Activated naive CD8-positive, alpha-beta T cell treated with anti-CD3 and anti-CD28 coated beads, Interleukin-2, amount 10 ng/mL, durations not matched to agents 7 days and 5 days (primary cell): ENCODE measurements at places on chromosomes 12 and 14. TPM values are rescaled to one million over a fixed set of nuclear protein-coding genes. Genes with fewer than 3 reads are reported as not detected.

Gene MVK
- total RNA-seq = 22.6 TPM

Gene OR4E2
- total RNA-seq = not detected

Gene DACT1
- 0.65 TPM for total RNA-seq

Gene LBHD2
- total RNA-seq = not detected

Gene BDKRB1
- total RNA-seq = not detected

Gene TAS2R9
- not detected for total RNA-seq

GRCh38 chr12:93530358-93530757 lies 42.1 kb upstream of the SOCS2 start:
- peak overlapping the region; percentile 44 for H3K4me3 ChIP-seq
- peaks cover 10% of the 10 kb centered on the region for H3K4me1 ChIP-seq
- peak overlapping the region; percentile 72 for H3K27ac ChIP-seq
- H3K27me3 ChIP-seq = no peaks in the 10 kb centered on the region
- DNase-seq = no peak

GRCh38 chr14:66696326-66696725 lies 188.4 kb downstream of the GPHN start:
- H3K27me3 ChIP-seq = no peaks in the 10 kb centered on the region
- peaks cover 1% of the 10 kb centered on the region for H3K4me1 ChIP-seq
- no peak for DNase-seq
- no peak overlapping the region for H3K4me3 ChIP-seq
- H3K27ac ChIP-seq = no peak overlapping the region
- peaks cover 7% of the 10 kb centered on the region for H3K36me3 ChIP-seq

GRCh38 chr12:110744151-110744571 lies 1.5 kb upstream of the PPP1CC start:
- peak overlapping the region; percentile 47 for H3K27ac ChIP-seq
- DNase-seq = no peak
- H3K27me3 ChIP-seq = no peaks in the 10 kb centered on the region
- H3K4me1 ChIP-seq = peaks cover 23% of the 10 kb centered on the region

DNA sequence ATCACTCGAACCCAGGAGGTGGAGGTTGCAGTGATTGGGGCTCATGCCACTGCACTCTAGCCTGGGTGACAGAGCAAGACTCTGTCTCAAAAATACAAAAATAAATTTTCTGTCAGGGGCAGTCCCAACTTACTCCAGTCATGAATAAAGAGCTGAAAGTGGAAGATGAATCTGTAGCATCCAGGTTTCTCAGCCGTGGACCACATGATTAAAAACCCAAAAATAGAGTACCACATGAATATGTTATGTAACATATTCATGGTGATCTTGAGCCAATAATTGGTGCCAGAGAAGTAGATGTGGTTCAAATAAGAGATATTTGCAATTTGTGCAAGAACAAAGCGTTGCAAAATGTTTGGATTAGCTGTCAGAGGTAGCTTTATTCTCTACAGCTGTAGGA lies 23.1 kb downstream of the SPIC start:
- H3K4me3 ChIP-seq = no peak overlapping the region
- peaks cover 10% of the 10 kb centered on the region for H3K27me3 ChIP-seq
- H3K4me1 ChIP-seq = no peaks in the 10 kb centered on the region
- H3K36me3 ChIP-seq = no peaks in the 10 kb centered on the region

DNA sequence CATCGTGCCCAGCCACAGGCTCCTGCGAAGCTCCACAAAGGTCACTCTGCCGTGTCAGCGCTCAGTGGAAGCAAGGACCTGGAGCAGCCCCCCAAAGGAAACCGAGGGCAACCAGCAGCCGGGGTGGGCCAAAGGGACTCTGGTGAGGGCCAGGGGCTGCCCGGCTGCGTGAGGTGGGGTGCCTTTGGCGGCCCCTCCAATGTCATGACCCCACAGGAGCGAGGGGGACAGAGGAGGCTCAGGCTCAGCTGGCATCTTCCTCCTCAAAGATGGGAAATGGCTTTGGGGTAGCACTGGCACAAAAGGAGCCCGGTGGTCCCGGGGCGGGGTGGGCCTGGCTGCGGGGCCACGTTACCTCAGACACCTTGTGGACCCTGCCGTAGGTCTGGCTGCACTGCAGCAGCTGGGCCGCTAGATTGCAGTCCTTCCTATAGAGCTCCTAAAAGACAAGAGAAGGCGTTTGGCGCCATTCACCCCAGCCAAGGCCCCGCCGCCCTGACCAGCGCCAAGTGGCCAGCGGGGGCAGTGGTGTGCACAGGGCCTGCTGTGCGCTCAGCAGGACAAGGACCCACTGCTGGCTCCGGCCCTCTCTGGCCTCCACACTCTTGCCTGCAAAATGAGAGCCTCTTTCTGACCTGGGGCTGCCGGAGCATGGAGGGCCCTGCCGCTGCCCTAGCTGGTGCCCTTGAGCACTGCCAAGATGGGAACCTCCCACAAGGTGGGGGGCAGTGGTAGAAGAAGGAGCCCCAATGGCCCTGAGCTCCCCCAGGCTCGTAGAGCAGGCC lies 46.9 kb downstream of the BEGAIN start:
- peak; percentile 28 for DNase-seq
- no peak overlapping the region for H3K27ac ChIP-seq
- H3K36me3 ChIP-seq = no peaks in the 10 kb centered on the region
- H3K4me3 ChIP-seq = no peak overlapping the region

- no peak overlapping the region for H3K4me3 ChIP-seq
- H3K27ac ChIP-seq = no peak overlapping the region
These were observed 31.1 kb upstream of the MAP1LC3B2 start for GRCh38 chr12:116528065-116528464.

GRCh38 chr14:50778721-50779483 lies 52.1 kb downstream of the NIN start:
- peak overlapping the region; percentile 32 for H3K27ac ChIP-seq
- H3K27me3 ChIP-seq = no peaks in the 10 kb centered on the region
- peaks cover 22% of the 10 kb centered on the region for H3K4me1 ChIP-seq
- no peak overlapping the region for H3K4me3 ChIP-seq
- DNase-seq = no peak

GRCh38 chr12:115335594-115335993 lies 651.6 kb upstream of the TBX3 start:
- DNase-seq = no peak
- no peaks in the 10 kb centered on the region for H3K4me1 ChIP-seq
- H3K4me3 ChIP-seq = no peak overlapping the region
- H3K36me3 ChIP-seq = no peaks in the 10 kb centered on the region
- no peaks in the 10 kb centered on the region for H3K27me3 ChIP-seq

DNA sequence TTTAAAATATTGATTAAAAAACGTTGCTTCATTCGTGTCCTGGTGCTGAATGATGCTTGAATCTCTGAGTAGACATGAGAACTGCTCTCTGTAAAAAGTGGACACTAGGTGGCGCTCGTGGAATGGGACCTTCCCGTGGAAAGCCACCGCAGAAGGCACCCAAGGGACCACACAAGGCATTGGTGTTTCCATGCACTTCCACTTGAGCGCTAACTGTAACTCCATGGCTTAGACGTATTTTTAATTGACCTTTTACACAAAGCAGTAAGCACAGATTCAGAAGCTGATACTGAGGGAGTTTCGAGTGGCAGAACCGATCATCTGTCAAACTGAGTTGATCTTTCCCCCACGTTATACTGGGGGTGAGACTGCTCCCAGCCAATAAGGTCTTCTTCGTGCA lies 135.3 kb downstream of the PRKCH start:
- peak overlapping the region; percentile 41 for H3K4me3 ChIP-seq
- peak overlapping the region; percentile 74 for H3K27ac ChIP-seq
- DNase-seq = no peak
- peaks cover 73% of the 10 kb centered on the region for H3K36me3 ChIP-seq
- peaks cover 81% of the 10 kb centered on the region for H3K4me1 ChIP-seq

GRCh38 chr14:20986811-20987210 lies 3.0 kb upstream of the METTL17 start:
- H3K4me3 ChIP-seq = no peak overlapping the region
- H3K36me3 ChIP-seq = peaks cover 5% of the 10 kb centered on the region
- DNase-seq = no peak
- H3K4me1 ChIP-seq = peaks cover 14% of the 10 kb centered on the region
- H3K27ac ChIP-seq = no peak overlapping the region

- peaks cover 67% of the 10 kb centered on the region for H3K36me3 ChIP-seq
- H3K4me1 ChIP-seq = peaks cover 2% of the 10 kb centered on the region
- H3K27ac ChIP-seq = no peak overlapping the region
- DNase-seq = no peak
- no peak overlapping the region for H3K4me3 ChIP-seq
These were observed 52.6 kb downstream of the SEC23A start for GRCh38 chr14:39050389-39050788.

GRCh38 chr14:75626863-75627262 lies 33.8 kb downstream of the ERG28 start:
- H3K27ac ChIP-seq = no peak overlapping the region
- no peaks in the 10 kb centered on the region for H3K4me1 ChIP-seq
- no peaks in the 10 kb centered on the region for H3K27me3 ChIP-seq
- H3K4me3 ChIP-seq = no peak overlapping the region
- DNase-seq = no peak

GRCh38 chr12:115384391-115384790 lies 700.4 kb upstream of the TBX3 start:
- H3K36me3 ChIP-seq = no peaks in the 10 kb centered on the region
- DNase-seq = no peak
- H3K27ac ChIP-seq = no peak overlapping the region

DNA sequence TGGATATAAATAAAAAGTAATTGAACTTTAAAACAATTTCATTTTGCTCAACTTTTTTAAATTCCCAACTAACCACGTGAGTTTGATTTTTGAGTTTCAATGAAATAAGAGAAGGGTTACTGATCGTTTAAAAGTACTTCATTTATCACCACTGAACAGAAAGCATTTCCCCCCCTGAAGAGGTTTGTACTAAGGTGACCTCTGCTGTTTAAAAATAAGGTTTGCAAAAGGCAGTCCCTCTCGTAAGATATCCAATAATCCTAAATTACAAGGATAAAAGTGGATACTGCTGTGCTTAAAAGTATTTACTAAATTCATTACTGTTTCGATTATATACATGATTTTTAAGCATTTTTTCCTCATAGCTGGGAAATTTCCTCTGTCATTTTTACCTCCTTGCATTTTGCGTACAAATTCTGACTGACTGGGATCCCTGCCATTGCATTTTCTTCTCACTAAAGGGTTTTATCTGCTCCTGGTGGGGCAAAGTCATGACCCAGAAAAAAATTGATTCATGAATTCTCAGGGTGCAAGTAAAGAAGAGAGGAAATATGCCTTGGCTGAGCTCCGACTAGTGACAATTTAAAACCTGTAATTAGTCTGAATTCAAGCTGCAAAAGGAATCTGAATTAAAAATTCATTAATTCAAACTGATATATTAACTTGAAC lies 463.8 kb downstream of the PRKD1 start:
- H3K27me3 ChIP-seq = no peaks in the 10 kb centered on the region
- no peak overlapping the region for H3K4me3 ChIP-seq
- DNase-seq = no peak
- H3K4me1 ChIP-seq = no peaks in the 10 kb centered on the region
- H3K27ac ChIP-seq = no peak overlapping the region
- no peaks in the 10 kb centered on the region for H3K36me3 ChIP-seq

- no peaks in the 10 kb centered on the region for H3K4me1 ChIP-seq
- no peak for DNase-seq
- no peak overlapping the region for H3K27ac ChIP-seq
- H3K36me3 ChIP-seq = peaks cover 14% of the 10 kb centered on the region
- H3K27me3 ChIP-seq = no peaks in the 10 kb centered on the region
These were observed 17.1 kb downstream of the MRPL42 start for GRCh38 chr12:93484315-93484981.

DNA sequence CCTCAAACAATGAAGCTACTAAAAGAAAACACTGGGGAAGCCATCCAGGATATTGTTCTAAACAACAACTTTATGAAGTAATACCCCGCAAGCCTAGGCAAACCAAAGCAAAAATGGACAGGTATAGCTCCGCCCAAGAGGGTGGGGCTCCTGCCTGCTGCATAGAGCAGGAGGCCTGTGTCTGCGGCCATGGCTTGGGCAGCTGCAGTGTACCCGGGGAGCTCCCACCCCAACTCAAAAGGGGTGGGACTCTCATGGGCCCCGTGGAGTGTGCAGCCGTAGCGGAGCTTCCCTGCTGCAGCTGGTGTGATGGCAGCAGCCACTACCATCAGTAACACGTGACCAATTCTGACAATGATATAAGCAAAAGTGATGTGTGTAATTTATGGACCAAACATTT lies 264.2 kb upstream of the KITLG start:
- no peaks in the 10 kb centered on the region for H3K4me1 ChIP-seq
- H3K27ac ChIP-seq = no peak overlapping the region
- no peaks in the 10 kb centered on the region for H3K36me3 ChIP-seq
- no peak for DNase-seq

GRCh38 chr14:21385188-21385904 lies 1.5 kb upstream of the SUPT16H start:
- peak overlapping the region; percentile 100 for H3K27ac ChIP-seq
- peaks cover 31% of the 10 kb centered on the region for H3K36me3 ChIP-seq
- H3K4me1 ChIP-seq = peaks cover 29% of the 10 kb centered on the region
- DNase-seq = no peak
- peak overlapping the region; percentile 100 for H3K4me3 ChIP-seq
- no peaks in the 10 kb centered on the region for H3K27me3 ChIP-seq

- peaks cover 12% of the 10 kb centered on the region for H3K4me1 ChIP-seq
- H3K27me3 ChIP-seq = no peaks in the 10 kb centered on the region
- H3K4me3 ChIP-seq = no peak overlapping the region
- H3K27ac ChIP-seq = no peak overlapping the region
These were observed 56.4 kb downstream of the MON2 start for GRCh38 chr12:62522984-62523383.

- H3K36me3 ChIP-seq = peaks cover 44% of the 10 kb centered on the region
- H3K27ac ChIP-seq = peak overlapping the region; percentile 99
- H3K27me3 ChIP-seq = no peaks in the 10 kb centered on the region
- H3K4me3 ChIP-seq = peak overlapping the region; percentile 98
- DNase-seq = peak; percentile 53
These were observed 9.0 kb downstream of the BCL11B start for GRCh38 chr14:99262977-99263448.

DNA sequence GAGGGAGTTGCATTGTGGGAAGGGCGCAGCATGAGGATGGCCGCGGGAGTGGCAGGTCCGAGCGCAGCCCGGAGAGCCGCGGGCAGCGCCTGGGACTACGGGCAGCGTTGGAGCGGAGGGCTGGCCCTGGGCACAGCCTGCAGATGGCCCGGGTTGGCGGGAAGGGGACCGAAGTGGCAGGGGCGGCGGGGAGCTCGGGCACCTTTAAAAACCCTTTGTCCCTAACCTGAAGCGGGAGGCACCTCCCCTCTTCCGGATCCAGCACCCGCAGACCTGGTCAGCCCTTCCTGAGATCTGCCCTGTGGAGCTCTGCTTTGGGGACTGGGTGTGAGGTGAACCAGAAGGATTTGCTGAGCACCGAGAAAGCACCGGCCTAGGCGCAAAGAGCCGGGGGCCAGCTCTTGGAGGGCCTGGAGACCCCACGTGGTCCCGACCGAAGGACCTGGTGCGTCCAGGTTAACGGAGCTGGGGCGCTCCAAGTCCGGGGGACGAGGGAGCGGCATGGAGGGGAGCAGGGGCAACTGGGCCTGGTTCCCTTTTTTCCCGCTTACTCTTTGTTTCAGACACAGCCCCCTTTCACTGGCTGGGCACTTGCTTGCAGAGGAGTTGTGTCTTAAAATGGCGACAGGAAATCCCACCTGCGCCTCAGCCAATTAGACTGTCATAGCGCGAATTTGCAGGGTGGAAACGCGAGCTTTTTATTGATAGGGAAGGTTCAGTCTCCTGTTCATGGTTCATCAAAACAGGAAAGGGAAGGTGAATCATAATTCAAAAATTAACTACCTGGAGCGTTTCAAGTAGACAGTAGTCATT lies 792 bp upstream of the SLC38A1 start:
- peak; percentile 76 for DNase-seq
- peaks cover 21% of the 10 kb centered on the region for H3K36me3 ChIP-seq
- H3K27ac ChIP-seq = no peak overlapping the region

- no peaks in the 10 kb centered on the region for H3K27me3 ChIP-seq
- DNase-seq = no peak
- H3K36me3 ChIP-seq = peaks cover 48% of the 10 kb centered on the region
- H3K27ac ChIP-seq = no peak overlapping the region
- H3K4me3 ChIP-seq = no peak overlapping the region
These were observed 36.8 kb upstream of the GPR68 start for GRCh38 chr14:91281346-91281745.
